Hematopoietic multipotent progenitor cell treated with erythropoietin and hydrocortisone succinate and interleukin-3 and kit ligand, for 17 days (in vitro differentiated cells): ENCODE measurements at places on chromosomes 7 and 10.

- no peak for DNase-seq
Measured at GRCh38 chr7:117381362-117381761, 45.9 kb downstream of the ASZ1 start.

DNA sequence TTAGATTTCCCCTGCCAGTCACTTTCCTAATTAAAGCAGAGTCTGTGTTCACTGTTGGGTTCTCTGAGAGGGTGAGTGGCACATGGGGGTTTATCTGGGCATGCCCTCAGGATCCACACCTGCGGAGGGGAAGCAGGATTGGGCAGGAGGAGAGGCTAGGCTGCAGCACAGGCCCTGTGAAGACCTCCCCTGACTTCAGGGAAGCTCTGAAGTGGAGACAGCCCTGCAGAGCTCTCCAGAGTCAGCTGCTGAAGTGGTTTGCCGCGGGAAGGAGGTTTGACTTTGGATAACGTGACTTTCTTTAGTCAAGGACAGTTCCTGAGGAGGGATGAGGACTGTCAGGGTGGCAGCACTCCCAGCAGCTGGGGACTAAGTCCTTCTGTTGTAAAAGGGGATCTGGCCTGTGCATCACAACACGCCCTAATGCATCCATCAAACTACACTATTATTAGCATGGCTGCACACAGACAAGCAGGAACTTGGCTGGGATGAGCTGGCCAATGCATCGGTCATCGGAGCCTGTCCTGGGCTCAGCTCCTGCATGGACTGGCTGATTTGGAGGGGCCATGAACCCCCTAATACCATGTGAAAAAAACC, 50.9 kb upstream of the LEP start:
- no peak for DNase-seq

DNA sequence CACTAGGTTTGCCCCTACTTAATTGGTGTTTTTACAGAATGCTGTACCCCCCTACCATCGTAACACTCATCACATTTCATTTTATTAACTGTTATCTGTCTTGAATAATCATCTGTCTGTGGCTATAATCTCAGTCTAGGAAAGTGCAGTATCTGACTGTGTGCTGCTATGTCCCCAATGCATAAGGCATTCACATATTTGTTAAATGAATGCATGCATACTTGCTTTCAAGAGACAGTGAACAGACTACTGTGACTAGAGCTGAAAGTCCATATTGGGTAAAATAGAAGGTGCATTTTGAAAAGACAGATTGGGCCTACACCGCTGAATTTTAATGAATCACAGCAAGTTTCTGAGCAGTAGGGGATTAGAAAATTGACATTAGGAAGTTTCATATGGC, 112.3 kb downstream of the ARHGAP12 start:
- DNase-seq: no peak

DNA sequence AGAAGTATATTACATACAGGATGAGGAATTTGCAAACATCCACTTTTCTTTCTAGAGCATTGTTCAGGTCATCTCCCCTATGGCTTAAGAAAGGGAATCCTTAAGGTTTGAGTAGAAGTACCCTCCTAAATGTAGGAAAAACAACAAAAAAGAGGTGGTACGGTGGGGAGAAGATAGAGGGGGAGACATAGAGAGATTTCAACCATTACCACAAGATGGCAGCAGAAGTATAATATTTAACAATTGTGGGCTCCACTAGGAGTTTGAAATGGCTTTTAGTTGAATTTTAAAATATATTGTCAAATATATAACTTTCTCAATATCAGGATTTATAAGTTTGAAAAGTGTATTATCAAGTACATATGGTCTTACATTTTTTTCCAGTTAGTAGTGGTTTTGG, 72.7 kb upstream of the PRKG1 start:
- no peak for DNase-seq

GRCh38 chr10:82092111-82092510, 217.1 kb downstream of the NRG3 start:
- no peak for DNase-seq

DNA sequence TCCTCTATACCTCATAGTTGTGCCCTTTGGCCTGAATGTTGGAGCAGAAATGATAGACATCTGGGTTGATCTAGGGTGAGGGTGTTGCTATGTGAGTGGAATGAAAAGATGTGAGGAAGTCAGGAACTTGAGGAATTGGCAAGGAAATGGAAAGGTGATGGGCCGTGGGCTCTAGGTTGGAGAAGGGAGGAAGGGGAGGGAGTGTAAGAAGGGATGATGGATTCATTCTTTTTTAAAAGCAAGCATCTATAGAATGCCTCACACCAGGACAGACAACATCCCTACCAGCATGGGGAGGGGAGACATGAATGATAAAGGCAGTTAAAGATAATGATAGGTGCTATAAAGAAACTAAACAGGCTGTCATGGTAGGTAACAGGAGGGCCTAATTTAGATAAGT, 168.1 kb downstream of the WNT2 start:
- no peak for DNase-seq

- DNase-seq: no peak
Measured at GRCh38 chr10:102633848-102634247, 10.4 kb upstream of the TRIM8 start.
